ENCODE measurements at places on chromosomes 11 and 22.

DNA sequence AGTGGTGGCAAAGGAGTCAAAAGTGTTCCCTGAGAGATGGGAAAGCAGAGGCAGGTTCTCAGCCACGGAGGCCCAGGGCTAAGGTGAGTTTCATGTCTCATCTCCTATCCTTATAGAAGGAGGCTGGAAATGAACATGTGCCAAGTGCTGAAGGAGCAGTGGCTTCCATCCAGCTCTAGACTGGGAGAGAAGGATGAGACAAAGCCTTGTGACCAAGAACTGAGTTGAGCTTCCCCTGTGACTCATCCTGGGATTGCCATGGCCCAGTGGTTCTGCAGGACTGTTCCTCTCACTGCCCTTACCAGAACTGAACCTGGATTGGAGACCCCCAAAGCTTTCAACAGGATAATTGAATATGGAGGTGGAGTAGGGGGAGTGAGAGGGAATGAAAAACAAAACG lies 16.7 kb upstream of the OR9Q1 start:
- no peak for DNase-seq

- DNase-seq: no peak
These were observed 12.1 kb downstream of the HPS4 start for GRCh38 chr22:26471522-26471921.

- peak; percentile 27 for DNase-seq
These were observed 35.2 kb downstream of the LRFN4 start for GRCh38 chr11:66891851-66892660.

GRCh38 chr22:37982938-37983859 lies 1.2 kb downstream of the SOX10 start:
- no peak for DNase-seq

DNA sequence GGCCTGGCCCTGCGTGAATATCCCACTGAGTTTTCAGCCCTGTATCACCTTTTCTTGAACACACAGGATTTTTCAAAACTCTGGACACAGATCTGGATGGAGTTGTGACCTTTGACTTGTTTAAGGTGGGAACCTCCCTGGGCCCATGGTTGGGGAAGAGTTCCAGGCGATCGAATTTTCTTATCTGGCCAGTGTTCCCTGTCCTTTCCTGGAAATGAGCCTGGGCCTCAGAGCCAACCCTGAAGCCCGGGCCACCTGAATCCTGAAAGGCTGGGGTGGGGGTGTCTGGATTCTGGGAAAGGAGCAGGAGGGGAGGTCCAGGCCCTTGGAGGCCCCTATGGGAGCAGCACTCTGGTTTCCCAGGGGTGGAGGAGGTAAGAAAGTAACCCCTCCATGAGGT lies 29.0 kb downstream of the CAPN1 start:
- DNase-seq: no peak

DNA sequence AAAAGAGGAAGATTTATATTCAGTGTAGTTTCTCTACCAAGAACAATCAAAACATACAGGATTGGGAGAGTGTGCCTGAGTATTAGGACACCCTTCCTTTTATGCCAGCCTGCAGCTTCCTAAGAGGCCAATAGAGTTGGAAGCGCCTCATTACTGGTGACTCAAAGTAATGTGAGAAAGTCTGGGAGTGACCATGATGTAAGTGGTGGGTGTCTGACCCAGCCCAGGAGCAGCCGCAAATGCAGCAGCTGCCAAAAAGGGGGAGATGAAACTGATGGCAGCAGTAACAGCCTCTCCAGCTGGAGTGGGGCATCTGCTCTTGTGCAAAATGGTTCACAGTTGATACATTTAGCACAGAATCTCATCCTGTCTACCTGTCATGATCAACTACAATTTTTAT lies 62.0 kb downstream of the ZNF280B start:
- DNase-seq: no peak

- DNase-seq: no peak
These were observed 44.2 kb downstream of the NUP98 start for GRCh38 chr11:3753110-3753509.

All from Kasumi-1 (cell line).